ENCODE measurements at places on chromosomes 12 and 14.

DNA sequence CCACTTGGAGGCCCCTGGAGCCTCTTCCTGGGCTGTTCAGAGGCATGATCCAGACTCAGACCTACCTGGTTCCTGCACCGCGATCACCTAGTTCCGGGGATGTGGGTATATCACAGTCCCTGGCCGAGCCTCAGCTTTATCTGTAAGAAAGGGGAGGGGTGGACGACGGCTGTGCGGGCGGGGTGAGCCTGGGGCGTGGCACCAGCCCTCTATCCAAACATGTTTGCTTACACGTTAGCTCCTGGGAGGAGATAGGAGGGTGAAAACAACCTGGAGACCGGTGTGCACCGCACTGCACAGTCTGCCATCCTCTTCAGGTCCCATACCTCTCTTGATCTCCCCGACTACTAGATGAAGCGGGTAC lies 1.2 kb downstream of the ANKRD9 start:
- no peak for DNase-seq

GRCh38 chr14:75264036-75264435 lies 14.6 kb upstream of the FOS start:
- no peak for DNase-seq

DNA sequence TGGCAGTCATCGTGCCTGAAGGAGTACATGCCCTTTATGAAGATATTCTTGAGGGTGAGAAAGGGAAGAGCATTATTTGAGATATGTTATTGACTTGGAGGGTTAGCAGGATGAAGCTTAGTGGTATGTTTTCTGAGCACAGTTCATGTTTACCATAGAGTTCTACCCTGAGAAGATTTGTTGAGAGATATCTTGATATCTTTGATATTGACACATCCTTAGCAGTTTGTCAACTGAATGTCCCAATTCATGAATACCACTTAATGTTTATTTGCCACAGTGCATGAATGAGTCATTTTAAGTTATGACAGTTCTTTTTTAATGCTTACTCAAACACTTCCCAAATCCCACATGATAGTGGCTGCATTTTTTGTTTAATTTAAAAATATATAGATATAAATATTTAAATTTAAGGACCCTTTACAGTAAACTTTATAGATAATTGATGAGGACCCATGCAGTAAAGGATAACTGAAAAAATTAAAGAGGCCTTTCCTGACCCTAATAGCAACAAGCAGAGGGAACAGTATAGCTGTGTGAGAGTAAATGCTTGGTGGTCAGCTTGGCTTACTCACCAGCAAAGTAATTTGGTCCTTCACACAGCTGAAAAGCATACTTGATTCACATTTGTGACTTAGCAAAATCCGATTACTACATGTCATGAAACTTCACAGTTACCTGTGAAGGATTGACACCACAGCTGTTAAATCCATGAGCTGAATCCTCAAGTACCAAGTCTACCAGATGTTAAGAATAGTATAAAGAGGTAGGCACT lies 25.8 kb downstream of the SLC39A9 start:
- DNase-seq: no peak

GRCh38 chr12:62731055-62731820 lies 203.7 kb downstream of the PPM1H start:
- DNase-seq: no peak

DNA sequence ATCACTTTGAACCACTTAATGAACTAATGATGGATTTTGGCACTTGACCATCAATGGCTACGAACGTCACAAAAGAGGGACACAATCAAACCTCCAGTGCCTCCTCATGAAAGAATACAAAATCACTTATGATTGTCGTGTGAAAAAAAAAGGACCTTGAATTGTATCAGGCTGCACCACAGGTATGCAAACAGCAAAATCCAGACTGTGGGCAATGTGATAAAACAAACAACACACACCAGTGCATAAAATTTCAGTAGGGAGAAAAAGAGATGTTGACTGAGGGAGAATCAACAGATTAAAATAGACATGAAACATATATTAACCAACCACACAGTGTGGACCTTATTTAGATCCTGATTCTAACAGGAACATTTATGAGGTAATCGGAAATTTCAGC lies 2.6 kb downstream of the TSPAN8 start:
- no peak for DNase-seq
